ENCODE measurements at places on chromosomes 4 and X.

- no peak for DNase-seq
These were observed 39.8 kb downstream of the GRIA3 start for GRCh38 chrX:123223859-123224258.

DNA sequence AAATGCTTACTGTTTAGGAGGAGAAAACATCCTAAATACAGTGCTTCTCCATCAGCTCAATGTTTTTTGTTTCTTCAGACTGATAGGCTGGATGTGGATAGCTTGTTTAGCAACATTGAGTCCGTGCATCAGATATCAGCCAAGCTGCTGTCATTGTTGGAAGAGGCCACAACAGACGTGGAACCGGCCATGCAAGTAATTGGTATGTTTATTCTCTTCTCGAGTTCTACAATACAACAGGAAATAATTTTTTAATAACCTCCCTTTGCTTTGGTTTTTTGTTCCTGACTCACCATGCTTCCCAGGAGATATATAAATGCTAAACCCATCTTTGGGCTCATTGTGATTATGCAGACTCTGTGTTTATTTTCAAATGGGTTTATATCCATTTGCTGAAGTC lies 60.9 kb downstream of the ARHGEF38 start:
- DNase-seq, result no peak

DNA sequence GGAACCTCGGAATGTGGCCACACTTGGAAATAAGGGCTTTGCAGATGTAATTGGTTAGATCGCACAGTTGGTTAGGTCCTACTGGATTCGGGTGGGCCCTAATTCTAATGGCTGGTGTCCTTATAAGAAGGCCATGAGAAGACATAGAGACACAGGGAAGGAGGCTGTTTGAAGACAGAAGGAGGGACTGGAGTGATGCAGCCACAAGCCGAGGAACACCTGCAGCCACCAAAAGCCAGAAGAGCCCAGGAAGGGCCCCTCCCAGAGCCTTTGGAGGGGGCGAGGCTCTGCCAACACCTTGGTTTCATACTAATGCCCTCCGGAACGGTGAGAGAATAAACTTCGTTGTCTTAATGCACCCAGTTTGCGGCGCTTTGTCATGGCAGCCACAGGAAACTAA lies 47.0 kb downstream of the EVC start:
- DNase-seq, result no peak

DNA sequence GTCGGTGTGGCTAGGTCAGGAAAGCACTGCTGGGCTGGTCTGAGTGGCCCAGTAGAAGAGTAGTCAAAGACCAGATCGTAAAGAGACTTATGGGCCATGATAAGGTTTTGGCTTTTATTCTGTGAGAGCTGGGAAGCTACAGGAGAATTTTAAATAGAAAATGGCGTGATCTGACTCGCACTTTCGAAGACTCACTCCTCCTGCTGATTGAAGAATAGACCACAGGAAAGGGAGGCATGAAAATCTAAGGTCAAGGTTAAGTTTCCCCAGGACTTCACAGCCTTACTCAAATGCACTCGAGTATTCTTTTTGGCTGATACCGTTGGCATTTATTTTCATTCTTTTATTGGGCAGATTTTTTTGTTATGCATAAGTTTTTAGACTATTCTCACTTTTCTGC lies 231.4 kb upstream of the ANKRD50 start:
- DNase-seq, result no peak

DNA sequence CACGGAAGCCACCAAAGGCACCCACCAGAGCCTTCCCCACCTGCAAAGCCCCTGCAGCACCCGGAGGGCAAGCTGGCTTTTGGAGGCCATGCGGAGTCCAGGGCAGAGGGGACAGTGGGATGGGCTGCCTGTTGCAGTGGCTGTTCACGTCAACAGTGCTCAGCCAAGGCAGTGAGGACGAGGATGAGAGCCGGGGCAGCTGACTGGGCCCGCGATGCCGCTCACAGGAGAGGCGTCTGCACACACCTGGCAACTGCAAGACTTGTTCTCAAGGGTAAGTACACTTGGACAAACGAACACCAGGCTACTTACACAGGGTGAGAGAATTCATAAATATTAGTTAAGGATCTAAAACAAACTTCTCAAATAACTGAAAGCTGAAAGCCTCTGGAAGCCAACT lies 19.6 kb downstream of the FGFR3 start:
- DNase-seq, result no peak

DNA sequence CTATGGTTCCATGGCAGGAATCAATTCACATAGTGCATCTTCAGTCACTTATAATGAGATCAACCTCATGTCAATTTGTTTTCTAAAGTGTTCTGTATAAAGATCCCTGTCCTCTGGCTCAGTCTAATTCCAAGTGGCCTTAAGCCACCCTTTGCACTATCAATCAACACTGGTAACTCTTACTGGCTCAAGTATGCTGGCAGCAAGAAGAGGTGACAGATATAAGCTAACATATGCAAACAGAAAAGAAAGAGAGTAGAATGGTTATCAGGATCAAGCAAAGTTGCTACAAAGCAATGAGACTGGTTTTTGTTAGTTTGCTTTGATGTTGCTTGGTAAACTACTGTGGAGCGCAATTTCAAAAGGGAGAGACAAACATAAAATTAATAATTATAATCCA lies 67.0 kb downstream of the AMMECR1 start:
- no peak for DNase-seq

GRCh38 chr4:14908635-14909034 lies 93.6 kb upstream of the CPEB2 start:
- DNase-seq, result no peak

DNA sequence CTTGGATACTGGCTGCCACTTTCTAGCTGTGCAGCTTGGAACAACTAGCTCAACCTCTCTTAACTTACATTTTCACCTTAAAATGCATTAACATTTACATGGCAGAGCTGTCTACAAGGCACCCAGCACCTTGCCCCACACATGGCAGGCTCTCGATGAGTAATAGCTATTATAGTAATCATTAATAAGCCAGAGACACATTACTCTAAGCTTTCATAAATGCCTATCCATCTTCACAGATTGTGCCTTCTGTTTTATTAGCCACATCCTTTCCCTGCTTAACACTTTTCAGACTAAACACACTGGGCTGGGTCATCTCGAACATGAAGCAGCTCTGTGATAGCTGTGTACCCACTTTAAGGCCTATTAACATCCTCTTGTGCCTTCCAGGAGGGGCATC lies 83.8 kb upstream of the UCP1 start:
- no peak for DNase-seq

- DNase-seq, result no peak
These were observed 14.5 kb downstream of the TMEM131L start for GRCh38 chr4:153480704-153481103.

- DNase-seq, result no peak
These were observed 22.2 kb downstream of the CENPC start for GRCh38 chr4:67522851-67523671.

- DNase-seq, result no peak
These were observed 59.7 kb upstream of the EDA2R start for GRCh38 chrX:66698273-66699204.

DNA sequence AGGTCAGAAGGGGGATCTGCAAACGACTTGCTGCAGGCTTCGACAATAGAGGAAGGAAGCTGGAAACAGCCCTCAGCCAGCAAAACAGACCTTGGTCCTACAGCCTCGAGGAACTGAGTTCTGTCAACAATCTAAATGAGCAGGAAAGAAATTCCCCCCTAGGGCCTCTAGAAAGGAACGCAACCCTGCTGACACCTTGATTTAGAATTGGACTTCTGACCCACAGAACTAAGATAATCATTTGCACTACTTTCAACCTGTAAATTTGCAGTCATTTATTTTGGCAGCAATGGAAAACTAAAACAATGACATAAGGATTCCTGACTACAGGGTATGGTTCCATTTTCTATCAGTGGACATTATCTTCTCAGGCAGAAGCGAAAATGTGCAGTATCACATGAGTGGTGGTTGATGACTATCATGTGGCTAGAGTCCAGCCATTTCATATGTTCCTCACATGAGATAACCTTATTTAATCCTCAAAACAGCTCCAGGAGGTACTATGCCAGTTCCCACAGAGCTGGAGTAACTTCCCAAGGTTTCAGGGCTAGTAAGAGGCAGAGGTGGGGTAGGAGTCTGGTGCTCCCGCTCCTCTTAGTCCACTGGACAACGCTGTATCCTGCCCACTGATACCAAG lies 61.6 kb downstream of the SAT1 start:
- peak; percentile 81 for DNase-seq

- no peak for DNase-seq
These were observed 159.1 kb upstream of the DGKK start for GRCh38 chrX:50629774-50630173.

GRCh38 chr4:168761066-168761465 lies 249.0 kb downstream of the CBR4 start:
- no peak for DNase-seq

- peak; percentile 71 for DNase-seq
These were observed 14.4 kb upstream of the SMS start for GRCh38 chrX:21926116-21926515.

DNA sequence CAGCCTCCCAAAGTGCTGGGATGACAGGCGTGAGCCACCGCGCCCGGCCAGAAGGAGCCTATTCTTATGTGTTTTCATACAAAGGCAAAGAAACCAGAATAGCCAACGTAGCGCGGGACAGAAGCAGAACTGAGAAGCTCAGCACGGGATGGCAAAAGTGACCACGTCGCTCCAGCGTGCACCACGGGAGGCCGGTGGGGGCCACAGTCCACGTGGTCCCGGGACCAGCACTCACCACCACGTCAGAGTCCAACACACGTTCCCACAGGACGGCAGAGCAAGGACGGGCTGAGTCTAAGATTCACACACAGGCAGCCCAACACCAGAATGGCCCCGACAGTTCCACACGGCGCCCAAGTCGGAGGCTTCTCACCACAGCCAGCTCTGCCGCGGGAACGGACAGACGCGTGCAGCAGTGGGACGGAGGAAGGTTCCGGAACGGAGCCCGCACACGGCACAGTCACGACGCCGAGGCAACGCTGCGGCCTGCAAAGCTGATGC lies 18.8 kb upstream of the GTPBP6 start:
- no peak for DNase-seq

DNA sequence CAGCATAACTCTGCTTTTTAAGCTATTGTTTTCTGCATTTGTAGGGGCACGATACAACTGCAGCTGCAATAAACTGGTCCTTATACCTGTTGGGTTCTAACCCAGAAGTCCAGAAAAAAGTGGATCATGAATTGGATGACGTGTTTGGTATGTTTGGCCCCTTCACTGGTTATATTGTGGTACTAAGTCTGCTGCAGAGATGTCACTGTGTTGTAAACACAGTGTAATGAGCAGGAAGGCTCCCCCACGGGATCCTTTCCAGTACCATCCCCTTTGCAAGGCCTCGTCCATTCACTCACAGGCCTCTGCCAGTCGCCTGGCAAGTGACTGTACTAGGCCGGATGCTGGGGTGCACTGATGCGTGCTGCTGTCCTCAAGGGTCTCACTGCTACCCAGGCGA lies 13.8 kb downstream of the CYP4V2 start:
- no peak for DNase-seq

DNA sequence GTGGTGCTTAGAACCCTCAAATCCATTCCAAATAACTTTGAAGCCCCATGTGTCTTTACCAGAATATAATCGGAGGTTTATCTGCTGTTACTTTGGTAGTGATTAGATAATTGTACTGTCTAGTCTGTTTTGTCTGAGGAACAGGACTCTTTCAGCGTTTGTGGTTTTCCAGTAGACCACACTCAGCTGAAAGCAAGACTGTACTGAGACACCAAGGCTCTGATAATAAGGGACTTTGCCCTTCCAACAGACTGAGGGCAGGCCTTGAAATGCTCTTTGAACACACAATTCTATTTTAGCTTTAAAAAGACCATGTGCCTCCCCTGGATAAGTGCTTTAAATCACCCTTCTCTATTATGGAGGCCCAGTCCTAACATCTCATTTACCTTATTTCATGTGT lies 76.1 kb downstream of the KLHL8 start:
- DNase-seq, result no peak

GRCh38 chr4:118345813-118346212 lies 7.0 kb downstream of the PRSS12 start:
- DNase-seq, result no peak

DNA sequence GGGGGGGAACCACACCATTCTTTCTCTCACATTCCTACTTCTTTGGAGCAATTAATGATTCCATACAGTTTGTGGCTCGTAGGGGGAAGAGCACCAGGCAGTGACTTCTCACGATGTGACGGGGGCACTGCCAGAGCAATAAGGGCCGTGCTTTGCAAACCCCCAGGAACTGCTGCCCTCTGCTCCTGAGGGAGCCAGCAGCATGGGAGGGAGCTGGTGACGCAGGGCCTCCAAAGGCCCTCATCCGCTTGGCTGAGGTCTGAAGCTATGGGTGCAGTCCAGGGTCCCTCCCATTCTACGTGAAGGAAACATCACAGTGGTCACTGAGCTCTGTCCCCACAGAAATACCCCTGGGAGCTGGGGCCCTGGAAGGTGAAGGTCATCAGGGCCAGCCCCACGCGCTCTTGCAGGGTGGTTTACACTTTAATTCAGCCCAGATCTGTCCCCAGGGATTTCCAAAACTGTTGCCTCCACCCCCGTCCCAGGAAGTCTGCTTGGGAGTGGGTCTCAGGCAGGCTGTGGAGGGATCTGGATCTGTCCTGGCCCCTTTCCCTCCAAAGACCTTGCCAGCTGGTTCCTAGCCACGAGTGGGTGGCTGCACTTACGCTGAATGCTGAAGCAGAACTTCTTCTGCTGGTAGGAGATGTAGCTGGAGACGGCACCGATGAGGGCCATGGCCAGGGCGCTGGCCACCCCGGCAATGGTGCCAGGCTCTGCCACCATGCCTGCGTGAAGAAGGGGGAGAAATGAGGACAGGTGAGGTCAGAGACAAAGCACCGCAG lies 82.6 kb downstream of the MTMR1 start:
- no peak for DNase-seq

- DNase-seq, result no peak
These were observed 434.7 kb downstream of the PACRGL start for GRCh38 chr4:21134994-21135393.

- peak; percentile 19 for DNase-seq
These were observed 49.0 kb upstream of the VEGFC start for GRCh38 chr4:176841711-176842112.

DNA sequence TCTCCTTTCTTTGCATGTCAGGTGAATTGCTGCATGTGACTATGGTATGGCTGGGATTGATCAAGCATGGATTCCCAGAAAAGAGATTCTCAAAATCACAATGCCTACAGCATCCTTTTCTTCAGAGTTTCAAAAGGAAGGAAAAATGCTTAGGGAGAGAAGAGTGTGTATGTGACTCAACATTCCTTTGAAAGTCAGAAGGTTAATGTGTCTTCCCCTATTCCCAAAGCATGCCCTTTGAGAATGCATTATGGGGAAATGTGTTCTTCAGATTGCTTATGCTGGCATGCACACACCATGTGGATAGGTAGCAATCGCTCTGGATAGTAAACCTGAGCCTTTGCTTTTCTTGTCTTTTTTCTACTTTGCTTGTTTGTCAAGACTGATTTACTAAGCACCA lies 78.5 kb downstream of the ELOVL6 start:
- no peak for DNase-seq

DNA sequence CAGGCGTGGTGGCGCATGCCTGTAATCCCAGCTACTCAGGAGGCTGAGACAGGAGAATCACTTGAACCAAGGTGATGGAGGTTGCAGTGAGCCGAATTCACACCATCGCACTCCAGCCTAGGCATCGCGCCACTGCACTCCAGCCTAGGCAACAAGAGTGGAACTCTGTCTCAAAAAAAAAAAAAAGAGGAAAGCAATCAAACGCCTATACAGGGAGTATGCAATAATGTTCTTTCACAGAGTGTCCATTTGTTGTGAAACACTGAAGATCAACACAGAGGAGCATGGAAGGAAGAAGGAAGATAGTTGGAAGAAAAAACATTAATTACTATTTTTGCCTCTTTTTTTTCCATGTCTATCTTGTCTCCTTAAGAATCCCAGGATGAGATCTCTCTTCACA lies 113.4 kb downstream of the FBXO8 start:
- no peak for DNase-seq

GRCh38 chr4:25100021-25100555 lies 60.2 kb downstream of the SEPSECS start:
- no peak for DNase-seq

Measured in inflammatory macrophage treated with lipopolysaccharide for 4 hours (primary cell).